Stimulated activated CD4-positive, alpha-beta T cell treated with anti-CD3 and anti-CD28 coated beads, Interleukin-2, amount 100 ng/mL, for 4 hours (primary cell): ENCODE measurements at places on chromosomes 5 and 9.

- DNase-seq: no peak
These were observed 3.2 kb downstream of the DOLPP1 start for GRCh38 chr9:129084087-129084486.

GRCh38 chr9:83526211-83526610 lies 12.0 kb downstream of the FRMD3 start:
- no peak for DNase-seq

- DNase-seq: no peak
These were observed 195.2 kb downstream of the TAF11L14 start for GRCh38 chr5:17829456-17829855.

GRCh38 chr5:133219296-133219695 lies 167.5 kb downstream of the HSPA4 start:
- DNase-seq: no peak

DNA sequence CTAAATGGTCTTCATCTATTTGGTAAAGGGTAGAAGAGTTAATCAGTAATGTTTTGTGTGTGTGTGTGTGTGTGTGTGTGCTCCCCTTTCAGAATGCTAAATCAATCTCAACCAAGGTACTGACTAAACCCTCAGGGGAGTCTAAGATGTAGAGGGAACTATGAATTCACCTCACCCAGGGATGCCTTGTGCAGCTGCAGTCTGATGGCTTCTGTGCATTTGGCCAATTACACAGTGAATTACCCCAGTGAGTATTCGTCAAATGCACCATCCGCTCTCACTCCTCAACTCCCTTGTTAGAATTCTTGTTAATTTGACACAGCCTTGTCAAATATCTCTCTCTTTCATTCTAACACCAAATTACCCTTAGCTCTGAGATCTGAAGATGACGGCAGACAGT lies 234.6 kb downstream of the GABRB2 start:
- DNase-seq: no peak

DNA sequence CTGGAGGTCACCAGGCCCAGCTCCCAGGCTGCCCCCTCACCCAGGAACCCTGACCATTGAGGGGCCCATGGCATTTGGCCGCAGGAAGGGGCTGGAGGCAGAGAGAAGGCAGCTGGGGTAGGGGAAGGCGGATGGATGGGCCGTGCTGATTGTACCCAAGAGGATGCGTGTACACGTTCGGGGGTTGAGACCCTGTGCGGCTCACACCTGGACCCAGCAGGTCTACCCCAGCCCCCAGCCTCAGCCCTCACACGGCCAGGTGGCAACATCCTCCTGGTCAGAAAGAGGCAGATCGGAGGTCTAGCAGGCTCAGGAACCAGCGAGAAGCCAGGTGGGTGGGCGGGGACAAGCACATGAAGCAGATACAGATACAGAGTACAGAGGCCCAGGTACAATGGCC lies 33.7 kb downstream of the NACC2 start:
- DNase-seq: no peak

DNA sequence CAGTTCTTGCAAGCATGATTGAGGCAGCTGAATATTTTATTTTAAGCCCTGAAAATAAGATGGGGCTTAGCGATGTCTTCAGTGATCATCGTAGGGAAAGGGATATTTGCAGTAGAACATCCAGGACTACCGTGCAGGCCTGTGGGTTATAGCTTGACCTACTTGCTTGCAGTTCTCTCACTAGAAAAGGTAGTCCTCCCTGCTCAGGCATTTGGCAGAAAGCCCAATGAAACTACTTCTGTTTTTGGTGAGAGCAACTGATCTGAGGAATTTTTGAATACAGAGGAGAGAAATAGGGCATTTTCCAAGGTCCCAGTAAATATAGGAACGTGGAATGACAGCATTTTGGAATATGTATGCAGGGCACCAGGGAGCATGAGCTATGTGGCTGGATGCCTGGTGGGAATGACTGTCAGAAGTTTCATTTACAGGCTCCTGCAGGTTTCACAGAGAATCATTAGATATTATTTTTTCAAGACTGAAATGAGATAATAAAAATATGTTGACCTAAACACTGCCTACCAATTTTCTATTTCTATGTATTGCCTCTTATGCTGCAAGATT lies 417.9 kb upstream of the ACTBL2 start:
- DNase-seq: no peak

GRCh38 chr5:112784726-112785125 lies 47.0 kb downstream of the APC start:
- DNase-seq: no peak

DNA sequence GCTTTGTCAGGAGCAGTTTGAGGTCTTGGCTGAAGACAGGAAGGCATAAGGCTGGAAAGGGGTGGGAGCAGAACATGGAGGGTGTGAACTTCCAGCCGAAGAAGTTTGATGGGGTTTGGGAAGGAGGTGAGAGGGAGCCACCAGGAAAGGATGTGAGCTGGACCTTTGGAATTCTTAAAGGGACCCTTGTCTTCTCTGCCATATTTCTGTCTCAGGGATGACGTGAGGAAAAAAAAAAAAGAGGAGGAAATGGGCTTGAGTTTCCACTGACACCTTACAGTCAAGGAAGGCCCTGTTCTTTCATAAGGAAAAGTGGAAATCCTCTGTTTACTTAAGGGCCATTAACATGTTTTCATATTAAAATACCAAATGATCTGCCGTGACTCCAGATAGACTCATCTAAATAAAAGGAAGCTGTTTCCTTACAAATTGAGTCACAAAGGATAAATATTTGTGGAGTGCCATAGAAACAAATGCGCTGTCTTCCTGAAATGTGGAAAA lies 132.1 kb downstream of the PALM2AKAP2 start:
- no peak for DNase-seq

DNA sequence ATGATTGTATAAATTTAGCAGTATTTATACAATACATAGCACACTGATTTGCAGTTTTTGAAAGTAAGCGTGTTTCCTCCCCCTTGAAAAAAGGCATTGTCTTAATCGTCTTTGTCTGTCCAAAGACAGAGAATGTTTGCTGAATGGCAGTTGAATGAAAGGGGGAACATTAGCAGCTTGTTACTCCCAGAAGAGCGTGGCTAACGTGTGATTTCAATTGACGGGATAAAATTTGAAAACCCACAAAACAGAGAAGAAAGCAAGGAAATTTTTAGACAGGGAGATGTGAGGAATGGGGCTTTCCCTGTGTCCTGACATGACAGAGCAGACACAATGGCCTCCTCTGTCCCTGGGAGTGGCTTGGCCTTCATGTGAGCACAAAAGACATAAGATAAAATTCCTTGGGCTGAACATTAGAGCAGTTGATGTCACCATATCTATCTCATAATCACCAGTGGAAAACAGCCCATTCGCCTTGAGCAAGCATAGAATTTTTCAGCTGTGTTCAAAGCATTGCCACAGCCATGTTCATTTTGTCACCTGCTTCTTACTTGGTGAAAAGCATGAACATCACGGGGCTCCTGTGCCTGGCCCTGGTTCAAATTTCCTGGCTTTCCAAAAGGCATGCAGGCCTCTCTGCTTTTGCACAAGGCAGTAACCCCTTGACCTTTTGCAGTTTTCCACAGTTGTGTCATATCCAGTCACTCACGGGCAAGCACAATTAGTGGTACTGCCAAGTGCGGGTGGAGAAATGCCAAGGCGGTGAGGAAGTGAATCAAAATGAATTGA lies 126.9 kb downstream of the TLE1 start:
- DNase-seq: no peak

GRCh38 chr9:89342213-89342612 lies 23.9 kb downstream of the SECISBP2 start:
- DNase-seq: no peak

- no peak for DNase-seq
These were observed 1.4 kb upstream of the CERCAM start for GRCh38 chr9:128419061-128419925.

- no peak for DNase-seq
These were observed 5.8 kb upstream of the PLPPR1 start for GRCh38 chr9:101022704-101023103.

DNA sequence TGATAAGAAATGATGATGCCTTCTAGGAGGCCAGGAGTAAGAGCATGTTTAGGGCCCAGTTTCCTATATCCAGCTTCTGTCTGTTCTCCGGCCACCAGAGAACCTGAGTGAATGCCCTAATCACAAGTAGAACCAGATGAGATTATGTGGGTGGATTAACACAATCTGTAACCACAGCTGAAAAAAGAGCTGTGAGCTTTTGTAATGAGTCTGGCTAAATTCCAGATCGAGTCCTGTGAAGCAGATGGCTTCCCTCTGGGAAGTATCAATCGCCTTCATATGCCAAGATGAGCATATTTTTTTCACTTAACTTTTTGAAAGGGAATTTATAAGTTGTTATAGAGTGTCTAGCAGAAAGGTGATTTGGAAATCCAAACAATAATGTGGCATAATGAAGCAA lies 99.8 kb downstream of the NNT start:
- DNase-seq: no peak

DNA sequence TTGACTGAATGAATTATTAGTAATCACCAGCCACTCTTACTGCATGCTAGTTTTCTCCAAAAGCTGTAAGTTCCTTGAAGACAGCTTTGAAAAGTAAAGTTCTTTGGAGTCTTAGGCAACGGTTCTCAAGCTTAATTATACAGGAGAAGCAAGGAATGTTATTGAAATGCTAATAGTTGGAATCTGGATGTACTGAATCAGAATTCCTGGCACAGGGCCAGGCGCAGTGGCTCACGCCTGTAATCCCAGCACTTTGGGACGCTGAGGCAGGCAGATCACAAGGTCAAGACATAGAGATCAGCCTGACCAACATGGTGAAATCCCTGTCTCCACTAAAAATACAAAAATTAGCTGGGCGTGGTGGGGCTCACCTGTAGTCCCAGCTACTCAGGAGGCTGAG lies 33.4 kb downstream of the GRIA1 start:
- no peak for DNase-seq

- no peak for DNase-seq
These were observed 13.0 kb downstream of the SNX24 start for GRCh38 chr5:122858451-122858850.
